ENCODE measurements at places on chromosomes 13 and 19.

DNA sequence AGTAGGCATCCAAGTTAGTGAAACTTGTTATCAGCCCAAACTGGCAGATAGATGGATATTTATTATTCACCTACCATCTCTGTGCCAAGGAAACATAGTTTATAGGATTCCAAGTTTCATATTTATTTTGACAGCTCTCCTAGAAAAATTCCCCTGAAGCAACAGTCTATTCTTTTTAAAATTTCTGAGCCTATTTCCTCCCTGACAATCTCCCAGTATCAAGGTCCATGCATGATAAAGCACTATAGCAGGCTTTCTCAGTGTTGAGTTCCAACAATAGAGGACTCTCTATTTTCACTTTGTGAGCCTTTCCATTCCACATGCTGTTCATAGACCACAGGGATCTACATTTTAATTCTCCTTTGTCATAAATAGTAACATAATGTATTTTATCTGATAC, 312.6 kb downstream of the SLITRK6 start:
- DNase-seq = no peak

DNA sequence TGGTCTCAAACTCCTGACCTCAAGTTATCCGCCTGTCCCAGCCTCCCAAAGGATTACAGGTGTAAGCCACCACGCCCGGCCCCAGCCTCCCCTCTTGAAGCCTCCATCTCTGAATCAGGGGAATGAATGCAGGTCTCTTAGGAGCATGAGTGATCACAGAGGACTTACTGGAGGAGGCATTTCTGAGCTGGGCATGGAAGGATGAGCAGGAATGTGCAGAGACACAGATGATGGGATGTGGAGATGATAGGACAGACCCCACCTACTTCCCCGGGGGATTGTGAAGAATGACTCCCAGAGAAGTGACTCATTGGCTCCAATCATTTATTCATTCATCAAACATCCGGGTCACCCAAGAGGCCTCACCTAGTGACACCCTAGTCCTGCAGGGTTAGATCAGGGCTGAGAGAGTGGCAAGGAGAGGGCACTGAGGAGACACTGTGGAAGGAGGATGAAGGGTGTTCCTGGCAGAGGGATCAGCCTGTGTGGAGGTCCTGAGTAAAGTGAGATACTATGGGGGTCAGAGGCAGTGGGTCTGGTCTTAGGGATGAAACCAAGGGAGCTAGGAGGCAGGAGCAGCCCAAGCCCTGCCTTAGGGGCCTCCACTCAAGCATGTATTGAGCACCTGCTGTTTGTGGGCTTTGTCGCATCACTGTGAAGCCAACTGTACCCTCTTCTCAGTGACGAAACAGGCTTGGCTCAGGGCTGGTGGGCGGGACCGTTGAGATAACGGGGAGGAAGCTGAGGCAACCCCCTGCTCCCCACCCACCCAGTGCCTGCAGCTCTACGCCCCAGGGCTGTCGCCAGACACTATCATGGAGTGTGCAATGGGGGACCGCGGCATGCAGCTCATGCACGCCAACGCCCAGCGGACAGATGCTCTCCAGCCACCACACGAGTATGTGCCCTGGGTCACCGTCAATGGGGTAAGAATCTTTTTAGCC, 3.0 kb downstream of the IFI30 start:
- DNase-seq = no peak

DNA sequence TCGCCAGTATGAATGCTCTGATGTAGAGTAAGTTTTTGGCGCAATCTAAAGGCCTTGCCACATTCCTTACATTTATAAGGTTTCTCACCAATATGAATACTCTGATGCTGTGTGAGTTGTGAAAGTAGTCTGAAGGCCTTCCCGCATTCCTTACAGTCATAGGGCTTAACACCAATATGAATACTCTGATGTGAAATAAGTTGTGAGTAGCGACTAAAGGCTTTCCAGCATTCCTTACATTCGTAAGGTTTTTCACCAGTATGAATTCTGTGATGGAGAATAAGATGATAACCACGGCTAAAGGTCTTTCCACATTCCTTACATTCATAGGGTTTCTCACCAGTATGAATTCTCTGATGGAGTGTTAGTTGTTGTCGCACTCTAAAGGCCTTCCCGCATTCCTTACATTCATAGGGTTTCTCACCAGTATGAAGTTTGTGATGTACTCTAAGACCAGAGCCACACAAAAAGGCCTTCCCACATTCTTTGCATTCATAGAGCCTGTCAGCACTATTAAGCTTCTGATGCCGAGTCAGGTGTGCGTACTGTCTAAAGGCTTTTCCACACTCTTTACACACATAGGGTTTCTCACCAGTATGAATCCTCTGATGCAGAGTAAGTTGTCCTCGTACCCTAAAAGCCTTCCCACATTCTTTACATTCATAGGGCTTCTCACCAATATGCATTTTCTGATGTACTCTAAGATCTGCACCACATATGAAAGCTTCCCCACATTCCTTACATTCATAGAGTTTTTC, 14.1 kb upstream of the ZFP14 start:
- no peak for DNase-seq

GRCh38 chr13:58500938-58501337, 869.4 kb downstream of the PCDH17 start:
- DNase-seq = no peak

GRCh38 chr19:8459095-8459494, 14.3 kb downstream of the HNRNPM start:
- no peak for DNase-seq

DNA sequence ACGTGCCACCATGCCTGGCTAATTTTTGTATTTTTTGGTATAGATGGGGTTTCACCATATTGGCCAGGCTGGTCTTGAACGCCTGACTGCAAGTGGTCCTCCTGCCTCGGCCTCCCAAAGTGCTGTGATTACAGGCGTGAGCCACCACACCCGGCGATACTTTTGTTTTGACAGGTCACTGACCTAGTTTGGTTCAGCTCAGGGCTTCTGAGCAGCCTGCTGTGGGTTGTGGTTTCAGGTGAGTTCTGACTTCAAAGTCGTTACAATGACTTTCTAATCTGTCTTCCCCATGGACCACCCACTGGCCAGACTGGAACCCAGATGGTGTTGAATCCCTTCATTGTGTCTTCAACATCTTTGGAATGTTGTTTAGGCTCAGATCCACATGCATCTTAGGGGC, 73.8 kb downstream of the TRPM4 start:
- DNase-seq = no peak

DNA sequence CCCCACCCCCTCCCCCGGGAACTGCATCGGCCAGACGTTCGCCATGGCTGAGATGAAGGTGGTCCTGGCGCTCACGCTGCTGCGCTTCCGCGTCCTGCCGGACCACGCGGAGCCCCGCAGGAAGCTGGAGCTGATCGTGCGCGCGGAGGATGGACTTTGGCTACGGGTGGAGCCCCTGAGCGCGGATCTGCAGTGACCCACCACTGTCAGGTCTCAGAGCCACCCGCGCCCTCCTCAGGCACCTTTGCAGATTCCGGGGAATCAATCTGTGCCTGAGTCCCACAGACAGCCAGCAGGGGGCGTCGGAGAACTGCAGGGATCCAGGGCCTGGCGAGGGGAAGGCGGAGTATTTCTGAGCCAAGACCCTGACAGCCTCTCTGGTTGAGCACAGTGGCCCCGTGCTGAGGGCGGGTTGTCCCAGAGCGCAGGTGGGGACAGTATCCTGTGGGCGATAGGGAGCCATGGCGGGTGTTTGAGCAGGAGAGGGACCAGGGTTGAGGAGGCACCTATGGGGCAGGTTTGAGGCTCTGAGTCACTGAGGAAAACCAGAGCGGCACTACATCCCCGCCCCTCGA, 30.4 kb upstream of the CYP4F8 start:
- peak; percentile 61 for DNase-seq

GRCh38 chr13:62280590-62280989, 864.9 kb upstream of the PCDH20 start:
- no peak for DNase-seq

DNA sequence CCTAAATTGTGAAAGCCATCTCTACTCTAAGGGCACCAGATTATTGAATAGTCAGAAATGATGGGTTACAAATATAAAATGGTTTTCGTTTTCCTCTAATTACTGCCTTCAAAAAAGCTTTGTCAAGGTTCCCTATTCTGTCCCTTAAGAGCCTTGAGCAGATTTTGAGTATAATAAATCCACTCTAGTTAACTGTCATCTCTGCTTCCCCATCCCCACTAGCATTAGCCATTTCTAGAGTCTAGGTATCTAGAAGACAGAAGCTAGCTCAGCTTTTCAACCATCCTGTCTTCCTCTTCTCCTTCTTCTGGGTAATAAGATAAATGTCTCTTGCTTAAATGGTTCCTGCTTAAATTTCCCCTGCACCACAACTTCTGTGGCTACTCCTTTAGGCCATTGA, 290.4 kb downstream of the DACH1 start:
- DNase-seq = no peak

GRCh38 chr13:44092078-44092970, 212.6 kb downstream of the LACC1 start:
- DNase-seq = no peak

DNA sequence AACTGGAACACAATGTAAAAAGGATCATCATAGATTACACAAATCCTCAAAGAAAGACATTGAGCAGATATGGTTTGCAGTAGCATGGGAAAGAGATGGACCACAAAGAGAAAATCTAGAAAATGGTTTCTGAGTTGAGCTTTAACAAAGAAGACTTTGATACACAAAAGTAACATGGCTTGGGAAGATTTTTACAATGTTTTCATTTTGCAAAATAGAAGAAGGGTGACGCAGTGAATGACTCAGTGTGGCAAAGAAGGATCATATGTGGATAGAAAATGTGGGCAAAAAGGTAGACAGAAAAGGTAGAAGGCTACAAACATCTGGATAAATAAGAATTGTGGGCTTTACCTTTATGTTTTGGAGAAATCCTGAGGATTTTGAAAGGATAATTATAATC, 1220.5 kb downstream of the PCDH17 start:
- DNase-seq = no peak

DNA sequence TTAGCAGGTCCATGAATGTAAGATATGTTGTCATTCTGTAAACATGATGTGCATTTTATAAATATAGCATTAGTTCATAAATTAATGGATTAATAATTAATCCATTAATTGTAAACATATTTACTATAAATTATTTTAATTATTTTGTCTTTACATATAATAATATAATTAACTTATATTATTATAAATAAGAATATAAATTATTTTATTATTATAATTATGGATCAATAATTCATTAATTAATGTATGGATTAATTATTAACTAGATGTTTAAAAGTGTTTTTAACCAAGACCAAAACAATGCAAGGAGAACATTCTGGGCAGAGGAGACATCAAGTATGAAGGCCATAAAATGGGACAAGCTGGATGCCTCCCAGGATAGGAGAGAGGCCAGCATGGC, 72.0 kb downstream of the RUBCNL start:
- no peak for DNase-seq

- no peak for DNase-seq
These were observed 2.5 kb downstream of the HSD11B1L start for GRCh38 chr19:5683177-5683886.

GRCh38 chr13:45718063-45718462, 15.9 kb downstream of the CBY2 start:
- DNase-seq = peak; percentile 70

DNA sequence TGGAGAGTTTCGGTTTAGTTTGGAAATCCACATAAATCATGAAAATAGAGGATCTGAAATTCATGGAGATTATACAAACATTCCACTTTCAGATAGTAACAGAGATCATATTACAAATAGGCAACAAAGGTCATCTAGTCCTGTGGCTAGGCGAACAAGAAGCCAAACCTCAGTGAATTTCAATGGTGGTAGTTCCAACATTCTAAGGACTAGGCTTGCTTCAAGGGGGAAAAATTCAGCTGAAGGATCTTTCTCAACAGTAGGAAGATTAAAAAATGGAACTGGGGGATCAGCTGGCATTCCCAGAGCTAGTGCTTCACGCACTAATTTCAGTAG, 47.0 kb downstream of the FOXO1 start:
- DNase-seq = no peak

DNA sequence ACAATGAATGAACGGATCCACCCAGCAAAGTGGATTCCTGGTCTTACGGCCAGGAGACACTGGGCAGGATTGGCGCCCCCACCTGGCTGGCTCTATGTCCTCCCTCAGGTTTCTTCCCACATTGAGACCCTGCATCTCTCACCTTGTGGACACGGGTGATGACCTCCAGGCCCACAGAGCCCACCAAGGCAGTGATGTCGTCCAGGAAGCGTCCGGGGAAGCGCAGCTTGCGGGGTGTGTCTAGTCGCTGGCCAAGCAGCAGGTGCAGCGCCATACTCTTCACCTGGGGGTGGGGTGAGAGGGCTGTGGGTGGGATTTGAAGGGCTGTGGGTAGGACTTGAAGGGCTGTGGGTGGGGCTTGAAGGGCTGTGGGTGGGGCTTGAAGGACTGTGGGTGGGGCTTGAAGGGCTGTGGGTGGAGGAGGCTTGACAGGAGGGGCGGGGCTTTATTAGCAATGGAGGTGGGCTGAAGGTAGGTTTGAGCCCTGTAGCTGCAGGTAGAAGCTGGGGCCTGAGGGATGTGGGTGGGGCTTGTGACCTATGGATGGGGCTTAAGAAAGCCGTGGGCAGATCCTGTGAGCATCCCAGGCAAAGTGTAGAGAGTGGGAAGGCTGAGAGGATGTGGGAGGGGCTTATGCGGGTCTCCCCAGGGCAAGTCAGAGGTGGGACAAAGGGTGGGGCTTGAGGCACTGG, 12.1 kb upstream of the ANGPTL8 start:
- peak; percentile 28 for DNase-seq

GRCh38 chr13:86383151-86383550, 583.9 kb upstream of the SLITRK6 start:
- no peak for DNase-seq

GRCh38 chr13:37701306-37701705, 102.7 kb upstream of the POSTN start:
- DNase-seq = no peak

DNA sequence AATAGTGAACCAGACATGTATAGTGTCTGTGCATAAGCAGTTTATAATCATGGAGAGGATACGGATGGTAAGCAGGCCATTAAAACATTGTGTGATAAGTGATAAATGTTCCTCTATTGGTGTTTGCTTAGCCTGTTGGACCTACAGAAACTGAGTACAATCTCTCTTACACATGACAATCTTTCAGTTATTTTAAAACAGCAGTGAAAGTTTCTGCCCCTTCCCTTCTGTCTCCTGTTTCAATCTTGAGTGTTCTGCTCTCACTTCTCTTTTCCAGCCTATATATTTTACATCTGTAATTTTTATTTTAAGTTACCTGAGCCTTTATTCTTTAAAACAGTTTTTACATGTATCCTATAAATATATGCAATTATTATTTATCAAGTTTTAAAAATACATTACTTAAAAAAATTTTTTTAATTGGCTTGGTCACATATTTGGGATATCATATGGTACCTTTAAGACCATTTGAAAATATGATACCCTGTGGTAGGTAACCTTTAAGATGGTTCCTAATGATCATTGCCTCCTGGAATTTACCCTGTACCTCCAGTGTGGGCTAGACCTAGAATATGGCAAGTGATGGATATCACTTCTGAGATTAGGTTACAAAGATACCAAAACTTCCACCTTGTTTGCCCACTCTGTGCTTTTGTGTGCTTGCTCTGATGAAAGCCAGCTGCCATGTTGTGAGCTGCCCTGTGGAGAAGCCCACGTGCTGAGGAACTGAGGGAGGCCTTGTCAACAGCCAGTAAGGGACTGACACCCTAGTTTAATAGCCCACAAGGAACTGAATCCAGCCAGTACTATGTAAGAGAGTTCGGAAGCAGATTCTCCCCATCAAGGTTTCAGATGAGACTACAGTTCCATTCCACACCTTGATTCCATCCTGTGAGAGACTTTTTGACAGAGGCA, 99.3 kb downstream of the DHRS12 start:
- no peak for DNase-seq

Measured in neural progenitor cell (in vitro differentiated cells).